ENCODE measurements at places on chromosomes 12 and 14.

- DNase-seq: no peak
Measured at GRCh38 chr12:27541031-27541719, 17.2 kb downstream of the PPFIBP1 start.

GRCh38 chr12:9391815-9392214 lies 183.6 kb upstream of the PZP start:
- no peak for DNase-seq

- DNase-seq: no peak
Measured at GRCh38 chr12:27841392-27841882, 61.4 kb upstream of the MANSC4 start.

DNA sequence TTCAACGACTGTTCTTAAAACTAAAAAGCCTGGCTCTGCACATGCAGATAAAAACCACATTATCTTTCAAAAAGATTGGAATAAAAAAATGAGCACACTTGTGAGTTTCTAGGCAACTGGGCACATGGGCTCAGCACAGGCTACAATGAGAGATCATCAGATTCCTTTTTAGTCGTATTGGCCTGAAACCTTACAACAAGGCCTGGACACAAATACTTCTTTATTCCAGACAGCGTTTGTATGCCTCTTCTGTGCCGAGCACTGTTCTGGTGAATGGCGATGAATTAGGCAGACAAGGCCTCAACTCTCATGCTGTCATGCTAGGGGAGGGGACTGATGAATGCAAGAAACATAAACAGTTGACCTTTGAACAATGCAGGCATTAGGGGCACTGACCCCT lies 463.0 kb downstream of the AACS start:
- no peak for DNase-seq

GRCh38 chr12:67928621-67929383 lies 60.4 kb upstream of the IFNG-AS1 start:
- no peak for DNase-seq
